ENCODE measurements at places on chromosomes 11 and 22. TPM values are rescaled to one million over a fixed set of nuclear protein-coding genes. Genes with fewer than 3 reads are reported as not detected.
A peak's percentile ranks its signal among the peaks of the same experiment; 100 is the strongest.

DNA sequence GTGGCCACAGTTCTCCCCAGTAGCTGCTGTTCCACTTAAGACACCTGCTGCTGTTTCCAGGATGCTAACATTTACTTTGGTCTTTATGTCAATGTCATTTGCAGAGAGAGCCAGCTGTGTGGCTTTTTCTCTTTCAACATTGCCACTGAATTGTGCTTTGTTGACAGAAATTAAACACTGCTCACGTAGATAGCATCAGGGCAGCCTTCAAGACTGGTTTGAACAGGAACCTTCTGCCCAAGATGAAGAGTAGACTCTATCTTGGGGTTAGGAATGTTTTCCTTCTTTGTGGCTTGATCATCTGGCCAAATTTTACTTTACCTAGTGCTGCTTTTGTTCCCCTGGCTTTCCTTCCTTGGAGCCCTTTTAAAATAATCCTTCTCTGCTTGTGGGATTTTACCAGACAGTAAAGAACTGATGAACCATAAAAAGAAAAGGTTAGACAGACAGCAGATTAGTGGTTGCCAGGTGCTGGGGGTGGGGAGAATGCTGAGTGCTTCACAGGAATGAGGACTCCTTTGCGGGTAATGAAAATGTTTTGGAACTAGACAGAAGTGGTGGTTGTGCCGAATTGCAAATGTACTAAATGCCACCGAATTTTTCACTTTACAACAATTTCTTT is 22.7 kb upstream of the XBP1 start:
- DNase-seq, result no peak

- peak; percentile 72 for DNase-seq
Observed at GRCh38 chr22:46007003-46007847, 30.3 kb upstream of the WNT7B start.

DNA sequence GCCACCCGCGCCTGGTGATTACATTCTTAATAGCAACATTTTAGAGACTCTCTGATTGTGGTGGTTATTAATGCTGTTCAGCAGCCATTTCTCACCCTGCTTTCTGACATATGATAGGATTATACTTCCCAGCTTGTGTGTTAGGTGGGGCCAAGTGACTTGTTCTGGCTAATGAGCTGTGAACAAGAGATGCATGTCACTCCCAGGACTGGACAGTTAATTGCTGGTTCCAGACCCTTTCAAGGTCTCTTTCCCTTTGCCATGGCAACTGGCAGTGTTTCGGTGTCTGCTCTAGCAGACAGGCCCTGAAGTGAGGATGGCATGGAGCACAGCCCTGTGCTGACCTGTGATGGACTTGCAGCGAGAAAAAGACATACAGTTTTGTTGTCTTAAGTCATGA is 8.9 kb upstream of the PTPRJ start:
- DNase-seq, result no peak

GRCh38 chr11:32198053-32198452 is 107.2 kb downstream of the RCN1 start:
- DNase-seq, result no peak

DNA sequence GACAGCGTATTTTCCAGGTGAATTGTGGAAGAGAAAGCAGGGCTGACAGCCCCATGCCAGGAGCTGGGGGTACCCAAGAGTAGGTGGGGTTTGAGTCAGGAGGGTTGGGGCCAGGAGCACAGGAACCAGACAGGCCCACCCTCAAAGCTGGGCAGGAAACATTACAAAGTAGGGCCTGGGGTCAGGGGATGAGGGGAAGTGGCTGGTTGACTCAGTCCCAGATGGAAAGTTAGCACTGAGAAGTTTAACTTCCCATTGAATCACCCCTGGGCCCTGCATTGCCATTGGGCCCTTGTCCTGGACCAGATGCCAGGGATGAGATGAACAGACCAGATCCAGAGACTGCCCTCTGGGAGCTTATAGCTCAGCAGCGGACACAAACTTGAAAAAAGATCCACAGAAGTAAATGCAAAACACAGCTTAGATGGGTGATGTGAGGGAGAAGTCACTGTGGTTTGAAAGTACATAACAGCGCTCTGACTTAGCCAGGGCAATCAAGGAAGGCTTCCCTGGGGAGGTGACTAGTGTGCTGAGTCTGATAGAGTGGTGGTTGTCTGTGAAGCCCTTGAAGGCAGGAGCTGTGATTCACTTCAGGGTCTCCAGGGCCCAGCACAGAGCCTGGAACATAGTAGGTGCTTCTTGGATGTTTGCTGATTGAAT is 2.2 kb downstream of the MAFF start:
- no peak for DNase-seq

DNA sequence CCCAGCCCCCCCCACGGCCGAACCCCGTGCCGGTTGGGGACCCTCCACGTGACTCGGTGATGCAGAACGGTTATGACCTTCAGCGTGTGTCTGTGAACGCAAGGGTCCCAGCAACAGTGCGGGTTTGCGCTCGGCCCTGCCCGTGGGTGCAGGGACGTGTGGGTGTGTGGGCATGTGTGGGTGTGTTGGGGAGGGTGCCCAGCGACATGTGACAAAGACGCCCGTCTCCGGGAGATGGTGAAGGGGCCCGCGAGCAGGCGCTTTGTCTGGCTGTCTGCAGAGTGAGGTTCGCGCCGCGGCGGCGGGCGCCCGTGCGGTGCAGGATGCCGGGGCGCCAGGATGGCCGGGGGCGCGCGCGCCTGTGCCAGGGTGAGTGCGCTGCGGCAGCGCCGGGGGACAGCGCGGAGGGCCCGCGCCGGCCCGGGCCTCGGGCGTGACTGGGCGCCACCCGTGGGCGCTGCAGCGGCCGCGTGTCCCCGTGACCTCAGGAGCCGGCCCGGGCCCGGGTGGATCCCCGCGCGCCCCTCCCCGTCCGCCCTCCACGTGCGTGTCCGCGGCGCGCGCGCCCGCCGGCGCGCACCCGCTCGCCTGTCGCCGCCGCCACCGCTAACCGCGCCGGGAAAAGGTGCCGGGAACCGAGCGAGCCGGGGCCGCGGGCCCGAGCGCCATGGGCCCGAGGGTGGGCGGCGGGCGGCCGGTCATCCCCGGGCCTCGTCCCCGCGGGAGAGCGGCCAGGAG is at the start of gene LRFN4:
TSS of gene LRFN4 (plus strand) at position 569 of the 738 bp plus-strand sequence. CDS start 681 bp downstream, outside the sequence.
- DNase-seq, result no peak

- no peak for DNase-seq
Observed at GRCh38 chr22:40076702-40077645, 82.2 kb downstream of the FAM83F start.

- DNase-seq, result no peak
Observed at GRCh38 chr11:118656563-118657165, 22.8 kb downstream of the TREH start.

DNA sequence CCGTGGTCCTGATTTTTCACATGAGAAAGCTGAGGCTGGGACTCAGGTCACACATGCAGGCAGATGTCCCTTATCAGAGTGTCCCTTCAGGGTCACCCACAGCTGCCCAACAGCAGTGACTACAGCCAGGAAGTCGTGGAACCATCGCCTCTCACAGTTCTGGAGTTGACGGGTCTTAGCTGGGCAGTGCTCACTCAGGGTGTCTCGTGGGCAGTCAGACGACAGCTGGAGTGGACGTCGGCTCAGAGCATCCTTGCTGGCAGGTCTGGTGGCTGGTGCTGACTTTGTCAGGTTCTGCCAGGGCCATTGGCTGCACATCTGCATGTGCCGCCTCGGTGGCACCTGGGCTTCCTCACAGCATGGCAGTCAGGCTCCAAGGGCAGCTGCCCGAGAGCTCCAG is 35.6 kb upstream of the TH start:
- no peak for DNase-seq

DNA sequence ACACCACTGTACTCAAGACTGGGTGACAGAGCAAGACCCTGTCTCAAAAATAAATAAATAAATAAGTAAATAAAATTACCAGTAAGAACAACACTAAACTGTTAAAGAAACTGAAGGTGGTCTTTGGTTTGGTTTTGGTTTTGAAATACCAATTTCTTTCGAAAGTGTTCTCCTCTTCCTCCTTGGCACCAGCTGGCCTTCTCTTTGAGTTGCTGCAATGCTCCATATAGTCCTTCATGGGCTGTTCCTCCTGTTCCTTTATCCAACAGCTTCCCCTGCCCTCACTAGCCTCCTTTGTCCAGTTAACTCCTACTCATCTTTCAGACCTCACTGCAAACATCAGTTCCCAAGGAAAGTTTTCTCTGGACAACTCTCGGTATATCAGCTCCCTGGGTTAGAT is 5.0 kb upstream of the UVRAG start:
- DNase-seq, result no peak

- no peak for DNase-seq
Observed at GRCh38 chr22:20437613-20438426, at the start of gene SCARF2. SCARF2 (minus strand) TSS chr22:20437825; CDS start chr22:20437754, 71 bp downstream.

GRCh38 chr11:82539669-82540068 is 194.0 kb downstream of the FAM181B start:
- no peak for DNase-seq

The SPATA19 gene
- not detected for total RNA-seq

The FAT3 gene
- 1.4 TPM for total RNA-seq

The C1QTNF4 gene
- total RNA-seq, result 7.1 TPM

The ZDHHC24 gene
- 22.0 TPM for total RNA-seq

The MS4A12 gene
- not detected for total RNA-seq

The DCDC1 gene
- total RNA-seq, result 0.21 TPM

The OR5T1 gene
- total RNA-seq, result not detected

The KIAA0930 gene
- 61.1 TPM for total RNA-seq
